ENCODE measurements at places on chromosomes 12 and 14.
A peak's percentile ranks its signal among the peaks of the same experiment; 100 is the strongest.

DNA sequence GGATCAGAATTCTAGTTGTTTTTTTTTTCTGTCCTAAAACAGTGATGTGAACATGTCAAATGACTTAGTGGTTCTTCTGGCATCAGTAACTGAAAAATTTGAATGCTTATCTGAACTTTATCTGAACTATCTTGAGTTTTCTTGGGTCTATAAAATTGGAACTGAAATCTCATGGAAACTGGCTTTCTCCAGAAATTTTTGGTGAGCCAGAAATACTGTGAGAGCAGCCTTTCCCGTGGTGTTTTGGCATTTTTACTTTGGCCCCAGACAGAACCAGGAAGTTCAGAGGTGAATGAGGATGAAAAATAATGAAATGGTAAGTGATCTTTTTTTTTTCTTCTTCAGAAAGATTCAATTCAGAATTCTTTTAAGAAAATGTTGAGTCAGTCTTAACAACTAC is 89.5 kb upstream of the CCDC91 start:
- DNase-seq, result no peak

DNA sequence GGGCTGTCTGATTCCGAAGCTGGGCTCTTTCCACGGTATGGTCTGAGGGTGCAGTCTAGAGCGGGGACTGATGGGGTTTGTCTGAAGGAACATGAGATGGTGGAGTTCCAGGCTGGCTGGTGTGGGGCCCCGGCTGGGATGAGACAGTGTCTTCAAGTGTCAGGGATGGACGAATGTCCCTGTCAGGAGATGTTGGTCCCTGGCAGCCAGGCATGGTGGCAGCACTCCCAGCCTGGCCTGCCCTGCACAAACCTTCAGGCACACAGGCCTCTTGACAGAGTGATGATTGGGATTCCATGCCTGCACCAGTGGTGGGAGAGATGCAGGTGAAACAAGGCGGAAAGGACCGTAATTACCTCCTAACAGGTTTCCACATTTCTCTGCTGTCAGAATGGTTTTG is 221.9 kb downstream of the CACNA1C start:
- DNase-seq, result no peak

DNA sequence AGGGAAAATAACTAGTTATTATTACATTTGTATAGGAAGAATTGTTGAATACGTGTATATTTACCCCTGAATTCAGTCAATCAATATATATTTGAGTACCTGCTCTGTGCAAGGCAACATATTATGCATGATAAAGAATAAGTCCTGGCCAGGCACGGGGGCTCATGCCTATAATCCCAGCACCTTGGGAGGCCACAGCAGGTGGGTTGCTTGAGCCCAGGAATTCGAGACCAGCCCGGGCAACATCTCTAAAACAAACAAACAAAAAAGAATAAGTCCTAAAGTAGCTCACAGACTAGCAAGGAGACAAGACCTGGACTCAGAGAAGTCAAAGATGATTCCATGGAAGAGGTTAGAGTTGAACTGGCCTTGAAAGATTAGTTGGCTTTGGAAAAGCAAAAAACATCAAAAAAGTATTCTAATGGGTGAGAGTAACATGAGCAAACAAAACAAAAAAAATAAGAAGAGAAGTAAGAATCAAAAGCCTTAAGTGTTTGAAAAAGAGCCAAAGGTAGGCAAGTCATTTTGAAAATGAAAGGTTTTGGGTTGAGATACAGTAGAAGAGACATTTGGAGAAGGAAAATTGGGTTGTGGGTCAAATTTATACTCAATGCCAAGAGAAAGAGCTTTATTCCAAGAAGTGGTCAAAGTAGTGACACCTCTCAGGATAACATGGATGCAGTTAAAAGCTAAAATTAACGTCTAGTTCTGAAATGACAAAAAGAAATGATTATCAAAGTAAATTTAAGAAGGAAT is 115.2 kb upstream of the BCAT1 start:
- DNase-seq, result no peak

DNA sequence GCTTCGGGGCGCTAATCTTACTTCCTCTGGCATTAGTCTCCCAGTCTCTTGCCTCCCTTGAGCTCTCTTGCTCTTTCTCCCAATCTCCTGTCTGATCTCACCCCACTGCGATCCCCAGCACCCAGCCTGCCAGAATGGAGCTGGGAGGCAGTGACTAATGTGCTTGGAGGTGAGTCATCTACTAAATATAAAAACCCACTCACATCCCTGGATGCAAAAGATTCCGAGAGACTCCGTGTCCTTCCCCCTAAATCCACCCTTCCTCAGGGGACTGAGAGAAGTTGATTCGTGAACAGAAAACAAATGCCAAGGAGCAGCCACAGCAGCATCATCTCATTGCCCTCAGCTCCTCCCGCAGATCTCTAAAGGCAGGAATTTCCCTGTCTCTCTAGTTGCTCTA is 45.7 kb upstream of the KCNA5 start:
- no peak for DNase-seq

DNA sequence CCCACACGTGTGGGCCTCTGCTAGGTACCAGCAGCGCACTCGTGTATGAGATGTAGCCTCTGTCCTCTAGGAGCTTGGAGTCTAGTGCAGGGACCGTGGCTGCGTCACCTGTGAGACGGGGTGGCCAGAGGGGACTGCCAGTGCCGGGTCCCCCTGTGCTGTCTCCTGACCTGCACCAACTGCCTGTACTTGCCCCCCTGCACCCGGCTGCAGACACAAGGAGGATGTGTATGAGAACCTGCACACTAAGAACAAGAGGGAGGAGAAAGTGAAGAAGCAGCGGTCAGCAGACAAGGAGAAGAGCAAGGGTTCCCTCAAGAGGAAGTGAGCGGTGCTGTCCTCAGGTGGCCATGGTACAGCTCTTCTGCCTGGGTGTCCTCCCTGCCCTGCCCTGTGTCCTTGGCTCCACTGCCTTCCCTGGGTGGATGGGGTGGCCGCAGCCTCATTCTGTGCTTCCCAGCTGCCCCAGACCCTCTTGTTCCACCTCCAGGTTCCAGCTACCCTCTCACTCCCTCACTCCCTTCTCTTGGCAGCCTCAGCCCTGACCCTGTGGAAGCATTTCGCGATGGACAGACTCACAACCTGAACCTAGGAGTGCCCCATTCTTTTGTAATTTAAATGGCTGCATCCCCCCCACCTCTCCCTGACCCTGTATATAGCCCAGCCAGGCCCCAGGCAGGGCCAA is 9.6 kb downstream of the PTPN6 start:
- no peak for DNase-seq

GRCh38 chr14:92600318-92601053 is 86.9 kb downstream of the RIN3 start:
- no peak for DNase-seq

DNA sequence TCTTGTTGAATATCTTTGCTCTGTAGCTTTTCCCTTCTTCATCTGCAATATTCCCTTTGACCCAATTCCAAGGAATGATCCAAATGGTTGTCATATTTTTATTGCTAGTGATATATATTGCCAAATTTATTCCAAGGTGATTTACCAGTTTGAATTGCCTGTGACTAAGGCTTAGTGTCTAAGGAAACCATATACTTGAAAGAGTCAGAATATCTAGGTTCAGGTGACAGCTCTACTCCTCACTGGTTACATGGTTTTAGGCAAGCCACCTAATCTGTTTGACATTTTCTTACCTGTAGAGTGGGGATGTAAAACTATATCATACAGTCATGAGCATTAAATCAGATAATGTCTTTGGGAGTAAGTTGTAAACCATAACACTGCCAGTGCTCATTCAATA is 473.8 kb downstream of the NPAS3 start:
- DNase-seq, result no peak

- no peak for DNase-seq
Observed at GRCh38 chr14:99175331-99176155, 96.5 kb downstream of the BCL11B start.

DNA sequence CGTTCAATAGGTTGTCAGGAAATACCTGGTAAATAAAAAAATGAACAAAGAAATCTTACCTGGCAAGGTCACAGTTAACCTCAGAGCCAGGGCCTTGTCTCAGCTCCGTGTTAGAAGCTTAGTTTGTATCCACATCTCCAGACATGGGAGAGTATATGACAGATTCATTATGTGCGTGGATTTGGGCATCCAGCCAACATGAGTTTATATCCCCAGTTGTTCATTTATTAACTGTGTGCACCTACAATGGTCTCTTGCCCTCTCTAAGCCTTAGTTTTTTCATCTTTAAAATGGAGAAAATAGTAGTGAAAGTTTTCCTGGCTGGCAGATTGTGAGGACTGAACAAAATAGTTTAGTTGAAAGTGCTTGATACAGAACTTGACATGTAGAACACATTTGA is 437.8 kb downstream of the NPAS3 start:
- DNase-seq, result no peak

DNA sequence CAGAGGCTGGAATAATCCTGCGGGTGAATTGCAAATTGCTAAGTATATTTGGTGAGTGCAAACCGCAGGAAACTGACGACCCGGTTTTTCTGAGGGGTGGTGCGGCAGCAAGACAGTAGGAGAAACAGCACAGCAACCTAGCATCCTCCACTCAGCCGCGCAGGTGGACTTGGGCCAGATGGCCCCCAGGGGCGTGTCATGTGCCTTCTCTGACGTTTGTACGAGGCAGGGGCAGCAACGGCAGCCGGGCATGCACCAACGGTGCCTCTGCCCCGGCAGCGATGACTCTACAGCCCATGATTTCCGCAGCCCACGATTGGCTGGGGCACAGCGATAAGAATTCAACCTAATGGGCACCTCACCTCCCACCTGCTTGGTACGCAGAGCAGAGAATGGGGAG is 11.1 kb upstream of the CLEC2A start:
- DNase-seq, result no peak

GRCh38 chr14:103692871-103693270 is 22.4 kb downstream of the XRCC3 start:
- DNase-seq, result no peak

GRCh38 chr12:20883288-20883687 is 72.8 kb downstream of the SLCO1B3 start:
- DNase-seq, result no peak

DNA sequence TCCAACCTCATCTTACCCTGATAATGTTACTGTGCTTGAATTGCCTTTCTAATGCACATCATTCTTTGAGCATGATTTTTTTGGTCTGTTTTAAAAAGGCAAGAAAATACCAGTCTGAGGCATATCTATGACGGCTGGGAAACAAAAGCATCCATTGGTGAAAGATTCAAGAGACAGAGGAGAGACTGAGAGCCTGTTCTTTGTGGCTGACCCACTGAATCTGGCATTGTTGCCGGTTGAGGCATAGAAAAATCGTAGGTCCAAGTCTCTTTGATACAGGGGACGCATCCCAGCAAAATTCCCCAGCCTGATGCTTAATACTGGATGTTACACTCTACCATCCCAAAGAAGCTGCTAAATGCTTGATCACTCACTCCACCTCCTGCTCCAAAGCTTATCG is 2.9 kb upstream of the KLHL42 start:
- DNase-seq, result no peak

GRCh38 chr14:101137234-101137633 is 233.7 kb upstream of the RTL1 start:
- DNase-seq, result no peak

DNA sequence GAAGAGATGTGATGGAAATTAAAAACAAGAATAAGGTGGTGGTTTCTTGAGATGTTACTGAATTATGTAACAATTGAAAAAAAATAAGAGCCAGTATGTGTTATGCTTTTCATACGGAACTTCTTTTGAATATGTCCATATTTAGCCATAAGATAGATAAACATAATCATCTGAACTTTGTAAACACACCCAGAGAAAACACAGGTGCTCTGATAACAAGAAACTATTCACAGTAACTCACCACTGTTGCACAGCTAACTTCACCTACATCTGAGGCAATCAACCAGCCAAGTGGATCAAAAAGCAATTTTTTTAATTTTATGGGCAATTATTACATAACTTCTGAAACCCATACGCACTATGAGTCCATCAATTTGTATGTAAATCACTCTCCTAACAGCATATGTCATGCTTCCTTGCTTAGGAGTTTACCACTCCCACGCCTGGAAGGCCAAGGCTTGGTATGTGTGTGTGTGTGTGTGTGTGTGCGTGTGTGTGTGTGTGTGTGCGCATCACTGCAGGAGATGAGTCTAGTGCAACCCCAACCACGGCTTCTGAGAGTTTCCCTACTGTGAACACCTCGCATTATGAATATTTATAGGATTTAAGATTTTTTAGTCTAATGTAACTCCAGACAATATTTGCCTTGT is 443.4 kb downstream of the BCAT1 start:
- no peak for DNase-seq

GRCh38 chr12:12606781-12607589 is 4.7 kb upstream of the CREBL2 start:
- DNase-seq, result no peak

GRCh38 chr14:68144051-68144681 is 324.6 kb downstream of the RAD51B start:
- DNase-seq, result no peak

DNA sequence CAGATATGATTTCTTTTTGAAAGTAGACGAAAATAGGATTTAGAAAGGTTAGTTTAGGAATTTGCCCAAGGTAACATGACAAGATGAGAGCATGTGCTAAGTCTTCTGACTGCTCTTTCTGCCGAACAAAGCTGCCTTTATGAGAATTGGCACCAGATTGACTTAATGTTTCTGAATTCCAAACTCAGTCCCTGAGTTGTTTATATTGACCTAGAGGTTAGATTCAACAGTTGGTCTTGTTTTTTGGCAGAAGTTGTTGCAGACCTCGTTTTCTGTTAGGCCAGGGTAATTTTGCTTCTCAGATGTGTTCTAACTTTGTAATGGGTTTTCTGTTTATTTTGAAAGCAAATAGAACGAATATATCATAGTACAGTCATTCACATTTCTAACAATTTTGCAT is 61.5 kb upstream of the LRTM2 start:
- no peak for DNase-seq

GRCh38 chr14:65336191-65336591 is 76.3 kb upstream of the FUT8 start:
- DNase-seq, result peak; percentile 32

DNA sequence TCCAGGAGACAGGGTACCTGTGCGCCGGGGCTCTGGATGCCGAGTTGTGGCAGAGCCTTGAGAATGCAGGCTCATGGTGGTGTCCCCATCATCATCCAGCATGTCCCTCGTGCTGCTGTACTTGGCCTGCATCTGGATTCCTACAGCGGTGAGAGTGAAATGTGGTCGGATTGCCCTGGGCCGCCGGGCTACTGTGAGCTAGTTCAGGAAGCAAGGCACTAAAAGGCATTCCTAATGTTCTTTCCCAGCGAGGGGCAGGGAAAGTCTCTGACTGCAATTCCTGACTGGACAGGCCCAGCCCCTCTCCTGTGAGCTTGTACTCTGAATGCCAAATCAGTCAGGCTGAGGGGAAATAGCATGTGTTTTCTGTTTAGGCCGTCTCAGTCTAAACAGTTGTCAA is at the start of gene CLEC1A:
Gene CLEC1A, minus strand, starts transcription at position 195 of the 400 bp plus-strand sequence. Its CDS starts 63 bp downstream, at position 132.
- DNase-seq, result no peak

- no peak for DNase-seq
Observed at GRCh38 chr14:84694161-84694560, 835.8 kb upstream of the FLRT2 start.

DNA sequence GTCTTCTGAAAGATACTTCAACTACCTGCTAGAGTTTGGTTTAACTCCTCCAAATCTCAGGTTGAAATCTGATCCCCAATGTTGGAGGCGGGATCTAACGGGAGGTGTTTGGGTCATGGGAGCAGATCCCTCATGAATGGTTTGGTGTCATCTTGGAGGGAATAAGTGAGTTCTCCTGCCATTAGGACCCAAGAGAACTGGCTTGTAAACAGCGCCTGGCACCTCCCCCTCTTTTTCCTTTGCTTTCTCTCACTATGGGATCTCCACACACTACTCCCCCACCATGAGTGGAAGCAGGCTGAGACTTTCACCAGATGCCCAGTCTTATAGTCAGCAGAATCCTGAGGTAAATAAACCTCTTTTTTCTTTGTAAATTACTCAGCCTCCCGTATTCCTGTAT is 2.5 kb downstream of the CNIH1 start:
- DNase-seq, result no peak
